ENCODE measurements at places on chromosomes 7 and 10. TPM values are rescaled to one million over a fixed set of nuclear protein-coding genes. Genes with fewer than 3 reads are reported as not detected.

- no peak for DNase-seq
Measured at GRCh38 chr10:6988654-6989053, 408.6 kb upstream of the PRKCQ start.

DNA sequence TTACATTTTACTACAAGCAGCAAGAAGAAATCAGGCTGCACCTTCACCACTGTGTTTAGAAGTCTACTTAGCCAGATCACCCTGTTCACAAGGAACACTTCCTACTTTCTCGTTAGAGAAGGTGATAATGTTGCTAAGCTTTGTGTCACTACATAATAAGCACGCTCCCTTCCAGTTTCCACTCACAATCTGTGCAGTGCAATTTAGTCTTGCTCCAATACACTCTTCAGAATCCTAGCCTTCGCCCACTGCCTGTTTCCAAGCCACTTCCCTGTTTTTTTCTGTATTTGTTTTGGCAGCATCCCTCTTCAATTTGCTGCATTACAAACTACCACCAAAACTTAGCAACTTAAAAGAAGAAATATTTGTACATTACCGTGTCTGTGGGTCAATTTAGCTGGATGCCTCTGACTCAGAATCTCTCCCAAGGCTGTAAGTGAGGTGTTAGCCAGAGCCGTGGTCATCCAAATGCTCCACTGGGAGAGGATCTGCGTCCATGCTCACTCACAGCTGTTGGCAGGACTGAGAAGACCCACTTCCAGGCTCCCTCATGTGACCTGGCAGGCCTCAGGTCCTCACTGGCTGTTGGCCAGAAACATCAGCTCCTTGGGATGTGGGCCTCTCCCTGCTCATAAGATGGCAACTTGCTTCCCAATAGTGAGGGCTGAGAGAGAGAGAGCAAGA lies 110.4 kb downstream of the PON1 start:
- no peak for DNase-seq

- DNase-seq = no peak
Measured at GRCh38 chr10:48231178-48231577, 43.3 kb downstream of the FRMPD2 start.

DNA sequence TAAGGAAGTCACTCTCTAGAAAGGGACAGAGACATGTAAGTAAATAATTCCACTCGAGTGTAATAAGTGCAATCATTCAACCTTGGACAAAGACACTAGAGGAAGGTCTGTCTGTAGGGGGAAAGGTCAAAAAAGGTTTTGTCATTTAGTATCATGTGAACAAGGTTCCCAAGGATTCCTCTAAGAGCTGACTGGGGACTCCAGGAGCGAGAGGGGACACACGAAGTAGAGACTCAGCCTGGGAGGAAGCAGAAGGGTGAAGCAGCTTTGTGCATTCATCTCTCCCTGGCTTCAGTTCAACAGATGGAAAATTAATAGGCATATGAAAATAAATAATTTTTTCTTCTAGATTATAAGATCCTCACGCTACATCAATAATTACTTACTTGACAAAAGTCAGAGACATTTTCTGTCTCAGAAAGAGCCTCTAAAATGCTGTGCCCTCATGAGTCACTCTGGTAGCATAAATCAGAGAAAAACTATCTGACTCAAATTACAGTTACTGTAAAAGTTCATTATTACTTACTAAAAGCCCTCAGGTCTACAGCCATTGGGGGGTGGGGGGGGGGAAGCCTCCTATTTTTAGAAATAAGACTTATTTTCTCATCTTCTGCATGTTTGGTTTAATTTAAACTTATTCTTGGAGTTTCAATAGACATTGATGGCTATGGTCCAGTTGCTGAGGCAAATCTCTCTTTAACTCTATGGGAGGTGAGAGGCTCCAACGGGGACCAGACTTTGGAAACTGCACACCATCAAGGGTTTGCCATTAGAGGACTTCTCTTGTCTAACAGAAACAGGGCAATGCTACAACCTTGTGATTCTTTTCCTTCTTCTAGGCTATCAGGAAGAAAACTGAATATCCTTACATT lies 275.1 kb upstream of the KLF14 start:
- no peak for DNase-seq

DNA sequence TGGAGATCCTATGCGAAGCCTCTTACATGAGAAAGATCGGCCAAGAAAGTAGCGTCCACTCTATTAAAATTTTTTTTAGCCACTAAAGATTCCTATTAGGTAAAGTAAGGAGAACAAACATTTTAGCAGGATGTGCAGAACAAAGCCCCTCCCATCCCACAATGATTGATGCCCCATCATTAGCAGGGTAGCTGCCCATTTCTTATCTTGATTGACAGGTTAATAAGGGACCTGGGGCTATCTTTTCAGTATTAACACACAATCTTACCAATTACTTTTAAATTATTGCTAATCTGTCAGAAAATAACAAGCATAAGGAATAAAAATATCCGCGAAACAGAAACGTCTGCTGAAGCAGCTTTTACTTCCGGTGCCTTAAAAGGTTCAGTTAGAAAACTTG lies 5.1 kb downstream of the FZD8 start:
- no peak for DNase-seq

LLCFC1 gene
- not detected for total RNA-seq

METTL27 gene
- 0.35 TPM for total RNA-seq

Data from cardiac septum (tissue), 1 donor.